ENCODE measurements at places on chromosomes 1 and 21.
A peak's percentile ranks its signal among the peaks of the same experiment; 100 is the strongest.

- peak; percentile 70 for DNase-seq
Observed at GRCh38 chr1:84758968-84759491, 68.8 kb upstream of the SSX2IP start.

DNA sequence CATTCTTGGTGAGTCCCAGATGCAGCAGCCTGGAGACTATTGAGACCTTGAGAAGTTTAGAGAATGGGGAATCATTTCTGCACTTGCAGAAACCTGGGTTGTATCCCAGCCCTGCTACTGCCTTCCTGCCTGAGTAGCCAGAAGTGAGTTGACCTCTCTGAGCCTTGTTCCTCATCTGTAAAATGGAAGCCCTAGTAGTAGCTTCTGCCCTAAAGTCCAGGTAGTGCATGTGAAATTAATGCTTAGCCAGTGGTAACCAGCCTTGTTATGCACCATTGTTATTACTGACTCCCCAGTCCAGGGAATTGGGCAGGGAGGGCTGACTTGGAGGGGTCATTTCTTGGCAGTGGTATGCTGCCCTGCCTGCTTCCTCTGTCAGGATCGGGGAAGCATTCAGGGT is 5.6 kb downstream of the SESN2 start:
- DNase-seq: no peak

- DNase-seq: no peak
Observed at GRCh38 chr21:43767984-43768867, 7.9 kb downstream of the CSTB start.

GRCh38 chr1:44676484-44677200 is 2.1 kb downstream of the ARMH1 start:
- no peak for DNase-seq

- no peak for DNase-seq
Observed at GRCh38 chr1:1730870-1731269, 6.7 kb upstream of the CDK11A start.

GRCh38 chr1:41894808-41895483 is 23.8 kb downstream of the HIVEP3 start:
- DNase-seq: no peak

GRCh38 chr1:10631811-10632593 is 157.3 kb downstream of the PEX14 start:
- no peak for DNase-seq

- no peak for DNase-seq
Observed at GRCh38 chr1:43314233-43314632, 13.5 kb downstream of the TIE1 start.

DNA sequence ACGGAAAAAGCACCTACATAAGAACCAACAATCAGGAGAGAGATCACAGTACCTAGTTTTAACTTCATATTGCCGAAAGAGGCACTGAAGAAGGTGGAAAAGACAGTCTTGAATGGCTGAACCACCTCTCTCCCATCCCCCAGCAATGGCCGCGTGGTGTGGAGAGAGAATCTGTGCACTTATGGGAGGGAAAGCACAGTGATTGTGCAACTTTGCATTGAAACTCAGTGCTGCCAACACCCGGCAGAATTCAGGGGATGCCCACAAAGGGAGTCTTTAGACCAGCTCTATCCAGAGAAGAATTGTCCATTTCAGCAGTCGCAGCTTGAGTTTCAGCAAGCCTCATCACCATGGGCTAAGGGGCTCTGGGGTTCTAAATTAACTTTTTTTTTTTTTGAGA is 186.3 kb upstream of the USP25 start:
- no peak for DNase-seq

DNA sequence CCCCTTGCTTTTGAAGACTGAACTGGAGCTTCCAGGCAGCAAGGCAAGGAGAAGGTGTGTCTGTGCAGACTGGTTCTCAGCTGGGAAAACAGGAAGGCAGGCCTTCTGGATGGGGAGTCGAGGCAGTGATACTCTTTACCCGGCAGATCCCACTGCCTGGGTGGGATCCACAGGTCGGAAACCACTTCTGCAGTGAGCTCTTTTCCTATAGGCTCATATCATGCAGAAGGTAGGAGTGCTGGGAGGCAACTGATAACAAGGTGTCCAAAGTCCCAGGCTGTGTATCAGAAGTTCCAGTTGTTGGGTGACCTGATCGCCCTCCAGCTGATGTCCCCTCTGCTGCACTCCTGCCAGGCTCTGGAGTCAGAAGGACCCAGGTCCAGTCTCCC is 17.1 kb downstream of the ACOT11 start:
- no peak for DNase-seq

Data from NCI-H524 (cell line).